ENCODE measurements at places on chromosomes 16 and 17.

DNA sequence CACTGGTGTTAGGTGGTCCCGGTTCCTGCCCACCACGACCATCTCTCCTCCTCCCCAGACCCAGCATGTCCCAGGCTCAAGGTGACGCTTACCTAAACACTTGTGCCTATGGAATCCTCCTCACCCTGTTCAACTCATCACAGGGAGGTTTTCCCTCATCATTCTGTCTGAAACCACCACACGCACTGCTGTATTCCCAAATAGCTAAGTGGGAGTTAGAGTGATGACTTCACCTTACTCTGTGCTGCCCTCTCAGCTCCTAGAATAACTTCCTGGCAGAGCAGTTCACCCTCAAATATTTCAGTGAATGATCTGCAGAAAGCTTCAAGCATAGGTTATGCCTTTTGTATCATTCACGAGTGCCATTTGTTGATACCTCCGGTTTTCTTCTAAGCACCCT lies 216.5 kb downstream of the CPPED1 start:
- DNase-seq: no peak

DNA sequence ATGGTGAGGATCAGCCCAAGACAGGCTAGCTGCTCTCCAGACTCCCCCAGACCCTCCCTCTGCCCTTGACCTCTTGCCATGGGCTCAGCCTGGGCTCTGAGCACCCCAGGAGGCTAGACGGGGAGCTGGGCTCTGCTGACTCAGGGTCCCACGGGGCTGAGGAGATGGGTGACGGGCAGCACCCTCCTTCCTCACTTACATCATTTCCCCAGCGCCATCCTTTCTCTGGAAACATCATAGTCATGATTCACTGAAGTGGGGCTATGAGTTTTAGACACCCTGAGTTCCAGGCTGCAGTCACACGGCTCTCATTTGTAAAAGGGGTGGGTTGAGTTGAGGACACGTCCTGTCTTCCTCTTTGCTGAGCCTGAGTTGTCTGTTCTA lies 3.0 kb upstream of the ITGAX start:
- DNase-seq: no peak

- DNase-seq: no peak
Measured at GRCh38 chr17:58536542-58536941, 22.1 kb upstream of the MTMR4 start.

DNA sequence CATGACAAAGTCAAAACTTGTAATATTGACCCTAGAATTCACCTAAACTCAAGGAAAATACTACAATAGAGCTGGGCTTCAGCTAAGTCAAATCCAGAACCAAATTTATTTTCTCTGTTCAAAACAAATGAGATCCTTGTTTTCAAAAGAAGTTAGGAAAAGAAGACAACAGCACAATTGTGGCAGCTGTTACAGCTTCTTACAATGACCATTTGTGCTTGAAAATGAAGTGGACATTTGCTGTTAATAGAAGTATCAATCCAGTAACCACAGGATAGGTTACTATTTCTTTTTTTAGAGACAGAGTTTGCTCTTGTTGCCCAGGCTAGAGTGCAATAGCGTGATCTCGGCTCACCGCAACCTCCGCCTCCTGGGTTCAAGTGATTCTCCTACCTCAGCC lies 44.4 kb downstream of the APPBP2 start:
- no peak for DNase-seq

- DNase-seq: peak; percentile 60
Measured at GRCh38 chr16:86732621-86733295, 154.4 kb downstream of the FOXL1 start.

GRCh38 chr17:68865584-68865983 lies 89.6 kb downstream of the ABCA8 start:
- no peak for DNase-seq

DNA sequence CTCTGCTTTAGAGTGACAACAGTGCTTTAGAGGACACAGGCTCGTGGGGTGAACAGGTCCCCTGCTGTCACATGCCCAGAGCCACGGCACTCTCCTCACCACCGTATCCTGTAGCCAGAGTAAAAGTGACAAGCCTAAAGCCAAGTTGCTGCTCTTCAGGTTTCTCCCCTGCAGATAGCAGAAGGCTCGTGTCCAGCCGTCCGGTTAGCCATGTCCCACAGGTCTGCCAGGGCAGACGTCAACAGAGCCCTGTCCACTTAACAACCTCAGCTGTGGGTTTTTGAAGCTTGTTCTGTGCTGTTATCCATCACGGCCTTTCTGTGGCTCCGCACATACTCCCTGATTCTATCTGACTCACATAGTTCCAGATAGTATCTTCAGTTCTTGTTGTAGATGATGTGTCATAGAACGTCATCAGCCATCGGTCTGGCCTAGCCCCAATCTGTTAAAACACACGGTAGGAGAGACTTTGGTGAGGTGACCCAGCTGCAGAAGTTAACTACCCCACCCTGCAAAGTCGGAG lies 100.7 kb downstream of the SOCS1 start:
- DNase-seq: peak; percentile 74

DNA sequence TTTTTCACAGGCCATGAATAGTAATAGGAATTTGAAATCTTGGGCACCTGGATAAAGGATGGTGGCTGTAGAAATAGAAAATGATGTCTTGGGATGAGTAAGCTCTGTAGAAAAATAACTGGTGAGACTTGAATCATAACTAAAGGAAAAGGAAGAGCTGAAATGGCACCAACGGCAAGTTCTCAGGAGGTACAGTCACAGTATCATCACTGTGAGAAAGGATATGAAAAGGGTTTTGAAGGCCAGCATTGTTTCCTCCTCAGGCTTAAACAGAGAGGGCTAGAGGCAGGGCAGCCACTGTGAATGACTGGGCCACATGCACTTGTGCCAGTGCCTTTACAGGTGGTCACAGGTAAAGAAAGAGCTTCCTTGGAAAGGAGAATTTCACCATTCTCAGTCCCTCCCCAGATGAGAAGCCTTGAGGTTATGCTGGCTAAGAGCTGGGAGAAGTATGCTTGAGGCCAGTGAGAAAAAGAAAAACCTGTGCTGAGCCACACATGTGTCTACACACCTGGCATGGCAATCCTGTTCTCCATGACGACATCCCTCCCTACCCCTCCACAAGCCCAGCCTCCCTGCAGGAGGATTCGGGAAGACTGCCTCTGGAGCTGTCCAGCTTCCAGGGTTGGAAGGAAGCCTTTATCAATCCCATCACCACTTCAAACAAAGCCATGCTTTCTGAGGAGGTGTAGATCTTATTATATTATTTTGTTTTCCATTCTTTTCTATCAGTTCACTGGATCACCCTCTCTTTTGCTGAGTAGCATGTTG lies 3.8 kb upstream of the ANKFN1 start:
- no peak for DNase-seq
